ENCODE measurements at places on chromosomes 13 and 19. TPM values are rescaled to one million over a fixed set of nuclear protein-coding genes. Genes with fewer than 3 reads are reported as not detected.

- peak; percentile 8 for DNase-seq
These were observed 1.0 kb upstream of the CEACAM1 start for GRCh38 chr19:42529248-42529764.

GRCh38 chr19:43747557-43748204, 7.1 kb downstream of the SMG9 start:
- no peak for DNase-seq

DNA sequence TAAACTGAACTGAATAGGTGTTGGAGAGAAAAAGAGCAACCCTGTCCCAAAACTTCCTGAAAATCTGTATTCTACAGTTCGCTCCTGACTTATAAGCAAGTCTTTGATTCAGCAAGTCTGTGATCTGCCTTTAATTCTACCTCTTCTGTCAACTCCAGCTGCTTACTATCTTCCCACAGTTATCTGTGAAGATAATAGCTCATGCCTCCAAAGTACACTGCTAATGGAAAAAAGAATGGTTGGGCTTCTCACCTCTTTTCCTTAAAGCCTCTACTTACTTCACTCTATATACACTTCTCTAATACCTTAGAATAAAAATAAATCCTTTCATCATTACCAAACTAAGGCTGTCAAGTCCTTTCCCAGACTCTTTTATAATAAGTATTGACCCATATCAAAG, 391.5 kb upstream of the MIR17HG start:
- DNase-seq, result no peak

GRCh38 chr13:52644108-52644507, 1.9 kb downstream of the HNRNPA1L2 start:
- no peak for DNase-seq

GRCh38 chr19:45931055-45931454, 16.5 kb upstream of the NANOS2 start:
- no peak for DNase-seq

DNA sequence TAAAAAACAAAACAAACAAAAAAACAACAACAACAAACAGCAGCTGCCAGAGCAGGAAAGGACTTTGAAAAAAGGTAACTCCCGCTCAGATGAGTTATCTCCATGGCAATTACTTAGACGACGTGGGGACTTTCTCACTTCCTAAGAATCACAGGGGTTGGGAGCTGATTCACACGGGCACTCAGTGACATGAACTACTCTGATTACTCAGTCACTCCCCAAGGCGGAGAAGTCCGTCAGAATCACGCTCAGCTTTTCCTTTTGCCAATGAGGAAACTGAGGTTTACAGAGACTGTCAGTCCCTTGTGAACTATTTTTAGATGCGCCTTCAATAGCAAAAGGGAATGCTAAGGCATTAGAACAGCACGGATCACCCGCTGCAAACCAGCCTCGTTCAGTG, 32.3 kb upstream of the MATK start:
- DNase-seq, result no peak

GRCh38 chr13:30816736-30817135, 81.4 kb downstream of the ALOX5AP start:
- DNase-seq, result no peak

DNA sequence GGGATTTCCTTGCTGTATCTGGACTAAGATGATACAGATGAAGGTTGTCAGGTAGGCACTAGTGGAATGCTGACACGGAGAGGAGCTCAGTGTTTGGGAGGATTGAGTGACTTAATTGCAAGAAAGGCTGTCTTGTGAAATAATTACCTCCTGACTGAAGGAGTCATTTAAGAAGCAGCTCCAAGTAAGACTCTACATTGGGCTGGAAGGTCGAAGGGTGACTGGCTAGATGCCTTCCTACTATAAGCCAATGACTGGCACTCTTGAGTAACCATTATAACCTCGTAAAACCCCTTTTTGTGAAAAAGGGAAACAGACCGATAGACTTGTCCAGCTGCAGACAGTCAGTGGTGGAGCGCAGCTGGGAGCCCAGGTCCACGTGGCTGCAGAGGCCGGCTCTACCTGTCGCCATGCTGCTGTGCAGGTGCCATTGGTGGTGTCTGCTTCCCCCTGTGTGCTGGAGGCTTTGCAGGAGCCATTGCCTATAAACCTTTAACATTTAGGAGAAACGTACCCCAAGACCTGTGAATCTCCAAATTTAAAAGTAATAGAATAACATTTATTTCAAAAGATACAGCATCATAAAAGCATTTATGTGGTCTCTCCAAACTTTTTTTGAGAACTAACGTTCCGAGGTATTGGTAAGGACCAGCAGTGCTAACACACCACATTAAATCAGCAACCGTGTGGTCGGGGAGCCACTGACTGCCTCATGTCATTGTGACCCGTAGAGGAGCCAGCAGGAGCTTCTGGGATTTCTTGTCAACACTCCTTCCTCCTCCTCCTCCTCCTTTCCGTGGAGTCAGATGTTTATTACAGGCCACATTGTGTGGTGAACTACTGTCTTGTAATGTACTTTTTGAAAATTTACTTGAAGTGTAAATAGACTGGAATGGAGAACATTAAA, 80.4 kb upstream of the TEX29 start:
- no peak for DNase-seq

DNA sequence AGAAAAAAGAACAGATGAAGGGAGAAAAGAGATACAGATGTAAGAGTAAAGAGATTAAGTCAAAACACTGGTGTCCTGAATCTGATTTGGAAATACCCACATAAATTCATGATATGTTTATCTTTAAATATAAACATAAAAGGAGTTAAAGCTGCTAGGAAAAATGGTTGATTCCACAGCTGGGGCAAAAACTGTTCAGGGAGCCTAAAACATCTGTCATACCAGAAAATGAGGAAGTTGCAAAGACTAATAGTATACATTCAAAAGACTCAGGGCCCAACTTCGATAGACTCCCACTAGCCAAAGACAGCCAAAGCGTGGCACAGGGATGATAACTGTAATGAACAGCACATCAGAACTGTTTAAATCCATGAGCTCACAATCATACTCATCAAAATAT, 62.0 kb downstream of the ABCC4 start:
- no peak for DNase-seq

GRCh38 chr13:38564256-38565150, 122.4 kb upstream of the FREM2 start:
- DNase-seq, result no peak

GRCh38 chr13:29924482-29925350, 74.3 kb upstream of the UBL3 start:
- DNase-seq, result no peak

GRCh38 chr13:91357613-91358386, 10.3 kb downstream of the MIR17HG start:
- no peak for DNase-seq

DNA sequence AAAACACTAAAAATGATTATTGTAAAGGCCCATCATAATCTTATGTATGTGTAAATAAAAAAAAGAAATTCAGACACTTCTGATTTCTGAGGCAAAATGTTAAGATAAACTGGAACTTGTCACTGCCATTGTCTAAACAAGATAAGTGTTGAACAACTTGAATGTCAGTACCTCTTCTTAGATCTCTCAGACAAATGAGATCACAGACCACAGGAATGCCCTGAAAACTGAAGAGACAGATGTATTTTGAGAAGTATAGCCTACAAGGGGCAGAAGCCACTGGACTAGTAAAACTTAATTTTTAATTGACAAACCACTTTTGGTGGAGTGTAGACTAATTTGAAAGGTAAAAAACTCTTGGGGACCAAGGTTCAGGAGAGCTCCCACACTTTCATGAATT, 375.5 kb upstream of the SLITRK5 start:
- no peak for DNase-seq

DNA sequence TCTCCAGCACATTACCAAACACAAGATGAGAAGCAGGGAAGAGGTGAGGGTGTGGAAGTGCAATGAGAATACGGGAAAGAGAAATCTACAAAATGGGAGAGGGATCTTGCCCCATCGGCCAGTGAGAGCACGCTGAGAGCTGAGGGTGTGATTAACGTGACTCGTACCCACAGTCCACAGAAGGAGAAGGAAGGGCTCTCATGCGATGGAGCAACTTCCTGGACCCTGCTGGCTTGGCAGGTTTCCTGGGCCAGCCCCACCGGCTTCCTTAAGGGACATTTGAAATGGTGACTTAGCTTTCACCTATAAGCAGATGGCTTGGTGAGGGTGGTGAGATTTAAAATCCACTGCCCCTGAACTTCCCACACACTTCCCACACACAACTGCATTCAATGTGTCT, 740.1 kb downstream of the UQCRFS1 start:
- no peak for DNase-seq

DNA sequence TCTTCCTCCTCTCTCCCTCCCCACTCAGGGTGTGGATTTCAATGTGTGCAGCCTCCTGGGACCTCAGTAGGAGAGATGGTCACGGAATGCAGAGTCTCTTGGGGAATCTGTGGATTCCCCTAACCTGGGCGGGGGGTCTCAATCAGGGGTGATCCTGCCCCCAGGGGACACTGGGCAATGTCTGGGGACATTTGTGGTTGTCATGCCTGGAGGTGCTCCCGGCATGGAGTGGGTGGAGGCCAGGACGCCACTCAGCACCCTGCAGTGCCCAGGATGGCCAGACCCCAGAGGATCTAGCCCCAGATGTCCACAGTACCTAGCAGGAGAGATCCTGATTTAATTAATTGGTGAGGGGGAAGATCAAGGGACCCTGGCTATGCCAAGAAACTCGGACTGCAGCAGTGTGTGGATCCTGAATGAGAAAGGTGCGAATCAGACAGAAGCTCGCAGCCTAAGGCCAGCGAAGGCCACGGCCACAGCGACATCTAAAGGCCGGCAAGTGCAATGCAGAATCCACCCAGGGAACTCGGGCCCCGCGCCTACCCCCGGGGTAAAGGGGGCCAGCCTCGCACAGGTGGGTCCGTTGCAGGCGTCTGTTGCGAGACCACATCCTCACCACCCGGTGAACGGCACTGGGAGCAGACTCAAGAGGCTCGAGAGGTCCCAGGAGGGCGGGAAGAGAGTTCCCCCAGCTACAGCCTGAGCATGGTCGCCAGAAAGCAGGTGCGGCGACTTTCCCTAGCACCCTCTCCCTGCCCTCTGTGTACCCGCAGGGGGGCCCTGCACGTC, 88.8 kb downstream of the GNG7 start:
- no peak for DNase-seq

DNA sequence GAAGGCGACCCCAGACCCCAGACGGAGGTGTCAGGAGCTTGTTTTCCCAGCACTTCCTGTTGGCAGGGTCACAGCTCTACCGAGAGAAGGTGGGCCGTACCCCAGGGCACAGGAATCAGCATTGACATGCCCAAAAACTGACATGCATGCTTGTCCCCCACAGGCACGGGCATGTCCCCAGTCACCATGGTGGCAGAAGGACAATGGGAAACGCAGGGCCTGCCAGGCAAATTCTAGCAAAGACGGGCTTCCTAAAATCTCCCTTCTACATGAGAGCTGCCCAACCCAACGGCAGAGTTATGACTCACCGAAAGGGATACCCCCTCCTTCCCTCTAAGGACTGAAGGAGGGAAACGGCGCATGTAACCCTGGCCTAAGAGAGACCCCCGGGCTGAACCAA, 18.5 kb downstream of the TSHZ3 start:
- DNase-seq, result no peak

DNA sequence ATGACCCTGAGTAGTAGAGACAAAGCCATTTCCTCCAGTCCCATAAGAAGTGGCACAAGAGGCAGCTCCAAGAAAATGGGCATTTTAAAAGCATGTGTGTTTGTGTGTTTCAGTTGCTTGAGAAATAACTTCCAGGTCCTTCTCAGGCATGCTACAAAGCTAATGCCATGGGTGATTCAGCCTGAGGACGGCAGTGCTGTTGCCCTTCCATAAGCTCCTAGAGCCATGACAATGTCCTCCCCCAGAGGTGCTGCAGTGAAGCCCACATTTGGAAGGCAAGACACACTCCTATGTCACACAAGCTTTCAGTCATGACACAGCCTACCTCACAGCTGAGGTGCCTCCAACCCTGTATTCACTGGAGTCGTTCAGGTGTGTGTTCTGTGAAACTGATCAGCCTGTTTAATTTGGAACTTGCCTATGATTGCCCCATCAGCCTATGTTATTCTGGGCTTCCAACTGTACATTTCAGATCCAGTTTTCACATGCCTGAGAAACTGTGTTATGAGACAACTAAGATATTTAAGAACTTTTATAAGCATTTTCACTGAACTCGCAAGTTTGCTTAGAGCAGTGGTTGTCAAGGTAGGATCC, 213.6 kb downstream of the FOXO1 start:
- DNase-seq, result no peak

DNA sequence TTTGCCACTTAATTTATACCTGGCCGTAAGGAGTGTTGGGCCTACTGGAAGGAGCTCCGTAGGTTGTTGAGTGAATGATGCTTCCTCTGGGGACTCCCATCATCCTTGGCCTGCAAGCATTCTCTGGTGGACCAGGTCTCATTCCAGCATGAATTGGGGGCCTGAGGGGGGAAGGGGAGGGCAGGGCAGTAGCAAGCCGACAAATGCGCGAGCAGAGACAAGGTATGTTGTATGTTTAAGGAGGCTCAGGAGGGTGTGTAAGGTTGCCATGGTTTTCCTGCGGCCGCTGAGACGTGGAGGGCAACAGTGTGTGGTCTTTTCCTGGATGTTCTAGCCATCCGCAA, 749 bp downstream of the ZNF264 start:
- DNase-seq, result no peak

The GARIN5A gene
- 0.62 TPM for total RNA-seq

The SBK2 gene
- not detected for total RNA-seq

The PNMA8B gene
- total RNA-seq, result 17.5 TPM

The CYP2B6 gene
- not detected for total RNA-seq

The HS6ST3 gene
- total RNA-seq, result 8.4 TPM

The DBP gene
- 4.8 TPM for total RNA-seq

The GRIK5 gene
- total RNA-seq, result 20.0 TPM

The KLK13 gene
- total RNA-seq, result not detected

The C13orf46 gene
- 0.16 TPM for total RNA-seq

The CARS2 gene
- 56.9 TPM for total RNA-seq
